Cardiac muscle cell (in vitro differentiated cells and primary cell): ENCODE measurements at places on chromosomes 7 and 10. TPM values are rescaled to one million over a fixed set of nuclear protein-coding genes. Genes with fewer than 3 reads are reported as not detected.

The SLC13A1 gene
- polyA plus RNA-seq: not detected in 2 replicates

- DNase-seq: peak; percentile 36
These were observed 849.4 kb downstream of the CCSER2 start for GRCh38 chr10:85177767-85178166.

DNA sequence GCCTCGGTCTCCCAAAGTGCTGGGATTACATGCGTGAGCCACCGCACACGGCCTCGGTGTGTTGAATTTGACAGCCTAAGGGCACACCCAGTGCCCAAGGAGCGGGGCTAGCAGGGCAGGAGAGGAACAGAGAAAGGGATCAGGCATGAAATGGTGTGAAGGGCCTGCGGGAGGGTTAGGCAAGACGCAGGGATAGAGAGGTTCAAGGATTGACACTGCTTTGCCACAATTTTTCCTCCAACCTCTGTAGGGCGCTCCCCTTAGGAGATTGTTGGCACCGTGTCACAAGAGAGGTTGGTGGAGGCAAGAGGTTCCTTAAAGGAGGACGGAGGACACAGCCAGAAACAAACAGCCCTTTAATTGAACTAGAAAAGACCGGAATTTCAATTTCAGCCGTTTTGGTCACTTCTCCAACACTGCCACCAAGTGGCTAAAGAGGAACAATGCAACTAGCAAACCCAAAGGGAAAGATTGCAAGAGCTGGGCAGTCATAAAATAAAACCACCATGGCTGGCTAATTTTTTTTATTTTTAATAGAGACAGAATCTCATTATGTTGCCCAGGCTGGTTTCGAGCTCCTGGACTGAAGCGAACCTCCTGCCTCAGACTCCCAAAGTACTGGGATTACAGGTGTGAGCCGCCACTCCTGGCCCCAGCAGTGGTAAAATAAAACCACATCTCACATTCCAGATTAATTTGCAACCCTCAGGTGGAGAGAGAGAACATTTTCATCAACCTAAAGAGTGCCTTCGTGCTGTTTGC is 6.9 kb upstream of the CREB3L2 start:
- peak; percentile 75 for DNase-seq

The ZNF239 gene
- polyA plus RNA-seq: 2.8 and 5.0 TPM in 2 replicates

DNA sequence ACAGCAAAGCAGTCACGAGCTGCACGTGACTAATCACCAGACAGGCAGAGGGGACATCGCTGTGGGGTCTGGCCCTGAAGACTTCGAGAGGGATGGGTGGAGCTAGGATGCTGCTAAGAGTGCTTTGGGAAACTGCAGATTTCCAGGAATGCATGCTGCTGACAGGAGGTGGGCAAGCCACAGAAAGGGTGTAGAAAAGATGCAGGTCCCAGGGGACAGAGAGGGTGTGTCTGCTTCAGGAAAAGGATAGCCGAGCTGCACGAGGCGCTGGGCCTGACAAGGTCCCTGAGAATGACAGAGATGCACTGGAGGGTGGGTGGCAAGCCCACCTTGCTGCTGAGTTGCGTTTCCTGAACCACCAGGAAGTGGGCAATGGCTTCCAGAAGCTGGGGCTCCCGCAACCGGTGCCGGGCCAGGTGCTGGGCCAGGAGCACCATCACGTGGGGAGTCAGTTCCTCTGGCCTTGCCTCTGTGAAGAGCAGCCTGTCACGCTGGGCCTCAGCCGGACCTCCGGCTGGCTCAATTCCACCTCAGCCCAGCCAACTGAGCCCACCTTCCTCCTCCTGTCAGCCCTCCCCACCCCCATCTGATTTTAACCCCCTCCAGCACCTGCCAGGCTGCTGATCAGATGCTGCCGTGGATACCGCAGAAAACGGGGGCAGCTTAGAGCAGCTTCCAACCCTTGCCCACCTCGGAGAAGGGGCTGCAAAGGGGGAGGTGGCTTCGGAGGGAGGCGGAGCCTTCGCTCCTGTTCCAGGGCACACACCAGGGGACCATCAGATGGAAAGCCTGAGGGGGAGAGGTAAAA is 2.2 kb downstream of the FASTK start:
- peak; percentile 36 for DNase-seq

The SLC26A3 gene
- 0.05 and 0.06 TPM in 2 replicates for polyA plus RNA-seq

DNA sequence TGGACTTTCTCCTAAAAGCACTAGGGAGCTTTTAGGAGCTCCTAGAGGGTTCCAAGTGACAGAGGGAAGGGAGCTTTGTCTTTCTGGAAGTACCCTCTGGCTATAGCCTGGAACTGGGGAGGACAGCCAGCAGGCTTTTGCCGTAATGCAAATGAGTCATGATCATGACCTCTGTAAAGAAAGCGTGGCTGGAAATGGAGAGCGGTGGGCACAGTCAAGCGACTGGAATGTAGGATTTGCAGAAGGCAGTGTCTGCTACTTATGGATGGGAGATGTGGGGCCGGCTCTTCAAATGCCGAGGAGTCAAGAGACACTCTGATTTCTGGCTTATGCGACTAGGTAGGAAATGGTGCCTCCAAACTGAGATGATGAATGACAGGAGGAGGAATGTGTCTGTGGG is 34.6 kb upstream of the PLPP4 start:
- DNase-seq: no peak

The ATOH7 gene
- polyA plus RNA-seq: 0.29 and 0.50 TPM in 2 replicates

- DNase-seq: no peak
These were observed 356.5 kb upstream of the ZNF32 start for GRCh38 chr10:44004913-44005787.

GRCh38 chr7:98387544-98388226 is 13.2 kb downstream of the BAIAP2L1 start:
- no peak for DNase-seq

GRCh38 chr7:26910221-26910620 is 45.8 kb upstream of the SKAP2 start:
- no peak for DNase-seq

The GIMAP6 gene
- 0.29 TPM in 1 of 2 replicates, not detected in the other for polyA plus RNA-seq

DNA sequence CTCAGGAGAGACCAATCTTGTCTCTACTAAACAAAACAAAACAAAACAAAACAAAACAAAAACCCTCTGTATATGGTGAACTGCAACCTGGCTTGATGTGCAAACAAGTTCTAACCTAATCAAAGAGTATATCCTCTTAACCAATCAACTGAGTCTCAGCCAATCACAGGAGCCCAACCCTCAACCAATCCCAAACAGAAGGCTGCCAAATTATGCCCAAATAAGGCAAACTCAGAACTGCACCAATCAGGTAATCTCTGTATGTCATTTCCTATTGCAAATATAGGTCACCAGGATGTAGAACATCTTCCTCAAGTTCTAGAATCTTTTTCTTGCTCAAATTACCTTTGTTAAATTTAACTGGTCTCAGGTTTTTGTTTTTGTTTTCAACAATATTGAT is 5.2 kb downstream of the FAM133B start:
- DNase-seq: peak; percentile 14

- DNase-seq: peak; percentile 72
These were observed 213.6 kb downstream of the DGKI start for GRCh38 chr7:137633133-137633532.

GRCh38 chr7:125147047-125147446 is 217.4 kb upstream of the POT1 start:
- no peak for DNase-seq

DNA sequence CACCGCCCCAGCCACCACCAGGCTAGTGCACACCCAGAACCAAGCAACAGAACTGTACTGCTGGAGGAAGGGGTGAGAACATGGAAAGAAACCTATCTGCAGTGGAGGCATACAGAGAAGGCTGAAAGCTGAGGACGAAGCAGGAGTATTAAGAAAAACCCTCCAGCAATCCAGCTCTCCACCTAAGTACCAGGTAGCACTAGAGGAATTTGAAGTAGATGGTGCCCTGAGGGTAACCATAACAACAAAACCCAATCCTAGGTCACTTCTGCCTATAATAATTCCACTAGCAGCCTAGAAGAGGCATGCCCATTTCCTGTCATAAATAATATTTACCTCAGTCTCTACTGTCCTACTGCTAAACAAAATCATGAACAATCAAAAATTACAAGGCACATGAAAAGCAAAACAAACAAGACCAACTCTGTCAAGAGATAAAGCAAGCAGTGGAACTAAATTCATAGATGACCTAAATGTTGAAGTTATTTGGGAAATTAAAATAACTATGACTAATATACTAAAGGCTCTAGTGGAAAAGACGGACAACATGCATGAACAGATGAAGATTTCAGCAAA is 51.1 kb downstream of the HYCC1 start:
- no peak for DNase-seq

DNA sequence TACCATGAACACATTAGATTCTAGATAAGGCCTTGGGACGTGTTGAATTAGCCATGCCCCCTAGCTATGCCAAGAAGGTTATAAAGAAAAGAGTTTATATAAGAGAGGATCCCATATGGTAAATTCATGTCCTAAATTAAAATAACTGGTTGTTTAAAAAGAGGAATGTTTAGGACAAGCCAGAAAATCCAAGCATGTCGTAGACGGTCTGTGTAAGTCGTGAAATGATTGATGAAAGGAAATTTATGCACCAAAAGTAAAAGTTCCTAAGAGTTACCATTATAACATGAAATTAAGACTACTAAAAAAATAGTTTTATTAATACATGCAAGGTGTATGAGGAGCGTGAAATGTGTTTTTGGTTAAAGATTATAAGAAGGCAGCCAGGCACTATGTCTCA is 624.9 kb downstream of the ARL4A start:
- no peak for DNase-seq

DNA sequence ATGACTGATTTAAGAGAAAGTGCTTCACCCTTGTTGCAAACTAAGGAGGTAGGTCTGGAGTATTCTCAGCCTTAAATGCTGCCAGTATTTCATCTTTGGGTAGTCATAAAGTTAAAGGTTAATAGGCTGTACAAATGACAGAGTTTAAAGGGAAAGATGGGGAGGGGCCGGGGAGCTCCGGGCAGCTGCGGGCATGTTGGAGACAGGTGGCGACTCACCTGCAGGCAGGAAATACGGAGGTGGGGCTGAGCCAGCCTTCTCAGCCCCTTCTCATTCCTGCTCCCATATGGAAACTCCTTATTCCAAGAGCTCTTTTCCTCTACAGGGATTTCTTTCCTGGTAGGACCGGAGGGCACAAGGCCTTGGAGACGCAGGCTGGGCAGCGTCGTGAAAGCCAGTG is 31.8 kb upstream of the HMX3 start:
- no peak for DNase-seq

The EPHB6 gene
- polyA plus RNA-seq: 15.7 and 25.4 TPM in 2 replicates

The ARHGEF5 gene
- 1.00 and 1.2 TPM in 2 replicates for polyA plus RNA-seq

DNA sequence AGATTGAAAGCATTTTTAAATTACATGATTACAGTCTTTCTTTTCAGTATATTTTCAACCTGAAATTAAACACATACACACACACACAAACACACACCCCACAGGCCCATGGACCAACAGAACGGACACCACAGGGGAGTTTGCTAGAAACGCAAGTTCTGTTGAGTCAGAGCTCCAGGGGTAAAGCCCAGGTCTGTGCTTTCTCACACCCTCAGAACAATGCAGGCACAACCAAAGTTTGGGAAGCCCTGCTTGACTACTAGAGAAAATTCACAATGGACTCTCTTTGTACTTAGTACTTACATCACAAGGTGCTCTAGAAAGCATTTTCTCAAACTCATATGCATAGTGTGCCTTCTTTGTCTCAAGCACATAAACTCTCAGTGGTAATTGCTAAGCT is 704.0 kb upstream of the IGFBP3 start:
- DNase-seq: no peak

- no peak for DNase-seq
These were observed 254.7 kb downstream of the KLF6 start for GRCh38 chr10:3530346-3530745.

GRCh38 chr7:122724366-122724765 is 21.6 kb upstream of the RNF148 start:
- DNase-seq: no peak
